ENCODE measurements at places on chromosomes 7 and 10.

- no peak for DNase-seq
Measured at GRCh38 chr7:74633451-74633921, 24.0 kb upstream of the GTF2I start.

- DNase-seq, result no peak
Measured at GRCh38 chr7:77426052-77426404, 9.9 kb upstream of the GSAP start.

DNA sequence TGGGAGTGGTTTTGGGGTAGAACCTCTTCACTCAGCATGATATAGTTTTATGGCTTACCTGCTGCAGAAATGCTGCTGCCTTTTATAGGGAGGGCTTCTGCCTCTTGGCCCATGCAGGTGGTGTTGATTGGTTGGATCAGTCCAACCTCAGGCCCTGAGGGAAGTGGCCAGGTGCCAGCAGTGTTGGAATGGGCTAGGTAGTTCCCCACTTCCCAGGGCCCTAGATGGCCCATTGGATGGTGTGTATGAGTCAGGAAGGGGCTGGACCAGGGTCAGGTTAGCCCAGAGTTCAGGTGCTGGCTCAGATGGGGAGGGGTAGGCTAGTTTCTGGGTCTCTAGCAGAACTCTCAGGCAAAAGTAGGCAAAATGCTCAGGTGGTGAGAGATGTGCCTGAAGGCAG, 455.5 kb downstream of the CCSER2 start:
- no peak for DNase-seq

DNA sequence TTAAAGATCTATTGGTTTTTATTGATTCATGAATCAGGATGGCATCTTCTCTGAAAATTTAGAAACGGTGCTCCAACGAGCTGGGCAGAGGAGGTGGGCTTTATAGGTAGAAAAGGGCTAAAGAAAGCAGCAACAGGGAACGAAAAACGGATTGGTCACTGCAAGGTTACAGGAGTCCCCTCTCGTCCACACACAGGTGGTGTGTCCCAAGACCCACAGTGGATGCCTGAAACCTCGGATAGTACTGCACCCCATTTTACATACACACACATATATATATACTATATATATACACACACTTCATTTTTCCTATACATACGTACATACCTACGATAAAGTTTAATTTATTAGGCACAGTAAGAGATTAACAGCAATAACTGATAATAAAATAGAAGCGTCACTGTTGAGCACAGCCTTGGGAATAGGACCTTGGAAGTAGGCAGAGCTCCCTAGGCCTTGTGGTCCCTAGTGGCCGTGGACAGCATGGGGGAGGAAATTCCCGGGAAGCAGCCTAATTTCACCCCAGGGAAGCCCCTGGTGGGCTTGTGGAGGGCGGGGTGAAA, 737 bp upstream of the NUB1 start:
- DNase-seq, result no peak

DNA sequence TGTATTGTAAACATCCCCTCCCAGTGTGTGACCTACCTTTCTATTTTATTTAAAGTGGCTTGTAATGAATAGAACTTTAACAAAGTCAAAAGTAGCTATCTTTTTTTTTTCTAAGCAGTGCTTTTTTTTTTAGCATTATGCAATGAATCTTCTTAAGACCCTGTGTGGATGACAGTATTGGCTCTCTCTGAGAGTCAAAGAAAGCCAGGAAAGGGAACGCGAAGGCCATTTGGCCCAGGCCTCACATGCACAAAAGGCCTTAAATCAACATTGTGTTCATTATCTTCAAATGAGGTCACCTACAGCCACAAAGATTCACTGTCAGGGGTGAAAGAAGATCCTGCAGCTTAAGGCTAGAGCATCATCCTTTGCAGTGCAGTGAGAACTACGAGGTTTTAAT, 721.5 kb downstream of the GRID1 start:
- DNase-seq, result no peak

Measured in activated CD4-positive, alpha-beta T cell treated with anti-CD3 and anti-CD28 coated beads for 24 hours (primary cell).